ENCODE measurements at places on chromosomes 3 and 15.

DNA sequence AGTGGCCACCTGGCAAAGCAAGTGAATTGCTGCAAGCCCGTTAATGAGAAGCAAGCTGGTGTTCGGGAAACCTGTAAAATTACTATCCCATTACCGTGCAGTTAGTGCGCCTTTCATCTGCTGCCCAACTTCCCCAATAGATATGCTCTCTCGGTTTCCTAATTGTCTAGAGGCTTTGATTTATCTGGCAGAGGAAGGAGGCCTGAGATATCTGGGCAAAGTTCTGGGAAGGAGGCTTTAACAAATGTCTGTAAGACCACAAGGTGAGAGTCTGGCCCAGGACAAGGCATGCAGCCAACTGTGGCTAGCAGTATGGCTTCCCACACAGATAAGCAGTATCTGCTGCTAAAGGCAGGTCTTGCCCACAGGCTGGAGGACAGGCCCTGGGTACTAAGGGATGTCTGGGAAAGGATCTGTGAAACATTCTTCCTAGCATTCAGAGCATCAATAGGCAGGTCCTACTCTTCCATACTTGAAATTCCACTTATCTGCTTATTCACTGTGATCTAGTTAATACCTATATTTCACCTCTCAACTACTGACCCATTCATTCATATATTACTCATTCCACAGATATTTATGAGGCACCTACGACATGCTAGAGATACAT, 130.0 kb upstream of the SLC2A2 start:
- DNase-seq = no peak

- DNase-seq = no peak
Measured at GRCh38 chr3:170517242-170517945, 68.5 kb downstream of the SLC7A14 start.

GRCh38 chr3:13009132-13009945, 63.9 kb downstream of the IQSEC1 start:
- DNase-seq = no peak

- DNase-seq = no peak
Measured at GRCh38 chr3:164371681-164372080, 706.6 kb downstream of the SI start.

Data from glomerular endothelial cell (primary cell).